ENCODE measurements at places on chromosomes 4 and X. TPM values are rescaled to one million over a fixed set of nuclear protein-coding genes. Genes with fewer than 3 reads are reported as not detected.

Gene SNX12
- 43.8 TPM for total RNA-seq

Gene GPR143
- not detected for total RNA-seq

Gene AR
- total RNA-seq: 0.09 TPM

Gene IL13RA1
- total RNA-seq: 1.1 TPM

Gene NLGN3
- 2.9 TPM for total RNA-seq

Gene GPR119
- not detected for total RNA-seq

Gene BMP3
- not detected for total RNA-seq

Gene CT45A1
- total RNA-seq: not detected

Gene IL2
- total RNA-seq: 24.8 TPM

Gene TMSB15A
- 0.62 TPM for total RNA-seq

GRCh38 chr4:113699772-113700171 is 61.8 kb downstream of the CAMK2D start:
- DNase-seq: no peak
- no peaks in the 10 kb centered on the region for H3K27me3 ChIP-seq
- H3K36me3 ChIP-seq: peaks cover 3% of the 10 kb centered on the region
- H3K4me3 ChIP-seq: no peak overlapping the region

DNA sequence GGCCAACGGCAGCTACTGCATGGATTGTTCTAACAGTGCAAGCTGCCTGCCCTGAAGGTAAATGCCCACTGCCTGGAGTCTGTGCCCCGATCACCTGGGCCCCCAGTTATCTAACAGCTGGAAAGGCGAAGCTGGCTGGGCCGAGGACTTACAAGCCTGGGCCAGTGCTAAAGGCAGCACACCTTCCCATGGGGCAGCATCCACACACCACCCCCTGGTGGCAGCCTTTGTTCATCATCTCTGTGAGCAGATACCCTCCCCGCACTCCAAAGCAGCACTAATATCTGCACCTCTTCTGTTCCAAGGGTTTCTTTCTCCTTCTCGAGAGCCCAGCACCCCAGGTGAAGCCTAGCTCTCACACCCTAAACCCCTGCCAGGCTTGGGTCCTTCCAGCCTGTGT is 7.6 kb downstream of the SLC2A9 start:
- DNase-seq: peak; percentile 69
- no peaks in the 10 kb centered on the region for H3K27me3 ChIP-seq
- H3K36me3 ChIP-seq: no peaks in the 10 kb centered on the region
- peaks cover 21% of the 10 kb centered on the region for H3K4me1 ChIP-seq
- no peak overlapping the region for H3K4me3 ChIP-seq
- H3K27ac ChIP-seq: no peak overlapping the region

DNA sequence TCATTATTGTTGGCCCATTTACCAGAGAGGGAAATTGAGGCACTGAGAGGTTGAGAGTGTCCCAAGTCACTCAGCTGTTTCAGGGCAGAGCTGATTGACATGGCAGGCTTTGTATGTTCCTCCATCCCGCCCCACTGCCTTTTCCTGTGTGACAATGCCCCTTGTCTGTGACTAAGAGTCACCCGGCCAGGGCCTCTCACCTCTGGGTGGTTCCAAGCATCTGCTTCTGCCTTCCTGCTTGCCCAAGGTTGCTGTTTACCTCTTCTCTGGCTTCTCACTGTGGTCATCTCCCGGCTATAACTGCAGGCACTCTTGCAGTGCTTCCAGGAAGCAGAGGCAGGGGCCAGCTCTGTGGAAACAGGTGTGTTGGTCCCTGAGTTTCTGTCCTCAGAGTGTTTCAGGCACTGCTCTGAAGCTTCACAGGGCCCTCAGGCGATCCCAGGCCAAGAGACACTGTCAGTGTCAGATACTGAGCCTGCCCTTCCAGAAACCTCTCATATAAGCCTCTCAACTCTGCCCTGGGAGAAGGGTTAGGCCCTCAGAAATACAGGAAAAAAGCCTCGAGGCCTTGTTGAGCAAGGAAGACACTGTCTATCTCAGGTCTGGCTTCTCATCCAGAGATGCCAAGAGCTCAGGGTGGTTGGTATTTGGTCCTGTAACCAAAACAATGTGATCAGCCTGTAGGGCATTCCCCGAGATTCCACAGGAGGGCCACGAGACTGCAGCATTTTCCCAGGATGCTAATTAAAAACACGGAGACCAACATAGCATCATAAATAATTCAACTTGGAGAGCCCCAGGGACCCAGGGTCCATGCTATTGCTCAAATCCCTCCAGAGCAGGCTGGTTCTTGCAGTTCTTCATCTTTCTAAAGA is 42.0 kb upstream of the PROM1 start:
- peaks cover 2% of the 10 kb centered on the region for H3K36me3 ChIP-seq
- no peak for DNase-seq
- H3K4me3 ChIP-seq: no peak overlapping the region
- H3K4me1 ChIP-seq: peaks cover 28% of the 10 kb centered on the region
- H3K27me3 ChIP-seq: no peaks in the 10 kb centered on the region

DNA sequence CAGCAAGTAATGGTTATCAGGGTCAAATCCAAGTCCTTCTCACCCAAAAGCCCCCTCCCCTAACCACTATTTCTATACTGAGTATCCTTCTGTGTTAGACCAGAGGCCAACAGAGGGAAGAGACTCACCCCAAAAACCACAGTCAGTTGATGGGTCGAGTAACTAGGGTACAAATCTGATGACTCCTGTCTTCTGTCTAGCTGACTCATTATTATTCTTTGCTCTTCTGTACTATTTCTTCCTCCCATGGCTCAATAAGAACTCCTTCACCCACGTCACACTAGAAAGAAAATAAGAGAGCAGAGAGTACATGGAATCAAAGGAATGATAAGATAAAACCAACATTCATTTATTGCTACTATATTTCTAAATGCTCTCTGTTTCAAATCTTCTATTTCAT is 2.0 kb downstream of the RAB40A start:
- no peaks in the 10 kb centered on the region for H3K4me1 ChIP-seq
- H3K4me3 ChIP-seq: no peak overlapping the region
- H3K36me3 ChIP-seq: no peaks in the 10 kb centered on the region
- peaks cover 25% of the 10 kb centered on the region for H3K27me3 ChIP-seq
- H3K27ac ChIP-seq: no peak overlapping the region

DNA sequence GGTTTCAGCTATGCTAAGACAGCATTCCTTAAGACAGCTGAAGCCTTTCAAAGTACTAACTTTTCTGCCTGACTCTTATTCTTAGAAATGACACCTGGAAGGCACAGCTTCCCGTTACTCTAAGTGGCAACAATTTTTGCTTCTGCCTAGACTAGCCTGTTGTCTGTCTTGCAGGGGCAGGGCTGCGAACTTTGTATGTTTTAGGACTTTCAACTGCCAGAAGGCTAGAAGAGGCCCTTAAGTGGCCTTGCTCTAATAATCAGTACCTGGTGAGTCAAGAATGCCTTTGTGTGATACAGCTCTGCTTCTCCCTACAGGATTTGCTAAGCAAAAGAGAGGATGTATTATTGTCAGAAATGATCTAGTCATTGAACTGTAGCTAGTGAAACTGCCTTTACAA is 30.0 kb upstream of the TFDP3 start:
- H3K4me1 ChIP-seq: no peaks in the 10 kb centered on the region
- H3K4me3 ChIP-seq: no peak overlapping the region
- peaks cover 59% of the 10 kb centered on the region for H3K27me3 ChIP-seq
- H3K36me3 ChIP-seq: peaks cover 4% of the 10 kb centered on the region
- H3K27ac ChIP-seq: no peak overlapping the region
- no peak for DNase-seq

- no peaks in the 10 kb centered on the region for H3K4me1 ChIP-seq
- no peaks in the 10 kb centered on the region for H3K36me3 ChIP-seq
- no peak for DNase-seq
- H3K27me3 ChIP-seq: no peaks in the 10 kb centered on the region
These were observed 394.4 kb upstream of the ADGRL3 start for GRCh38 chr4:60805500-60806313.

DNA sequence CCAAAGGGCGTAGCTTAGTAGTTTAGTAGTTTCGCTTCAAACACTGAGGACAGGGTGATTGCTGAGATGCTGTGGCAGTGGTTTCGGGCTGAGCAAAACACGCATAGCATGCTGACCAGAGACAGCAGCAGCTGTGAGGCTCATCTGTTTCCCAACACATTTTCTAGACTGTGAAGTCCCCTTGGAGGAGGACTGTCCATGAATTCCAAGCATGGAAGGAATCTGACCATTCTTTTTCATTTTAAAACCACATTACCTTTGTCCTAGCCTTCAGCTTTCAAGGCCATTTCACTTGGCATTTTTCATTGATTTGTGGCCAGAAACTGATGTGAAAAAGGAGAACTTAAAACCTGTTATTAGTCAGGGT is 240.9 kb downstream of the PALLD start:
- H3K4me1 ChIP-seq: no peaks in the 10 kb centered on the region
- no peak overlapping the region for H3K27ac ChIP-seq
- H3K27me3 ChIP-seq: peaks cover 21% of the 10 kb centered on the region
- DNase-seq: no peak

GRCh38 chrX:140764401-140764919 is 54.9 kb downstream of the LINC00632 start:
- H3K4me3 ChIP-seq: peak overlapping the region; percentile 62
- peaks cover 6% of the 10 kb centered on the region for H3K4me1 ChIP-seq
- peak; percentile 7 for DNase-seq
- no peaks in the 10 kb centered on the region for H3K36me3 ChIP-seq
- no peak overlapping the region for H3K27ac ChIP-seq

DNA sequence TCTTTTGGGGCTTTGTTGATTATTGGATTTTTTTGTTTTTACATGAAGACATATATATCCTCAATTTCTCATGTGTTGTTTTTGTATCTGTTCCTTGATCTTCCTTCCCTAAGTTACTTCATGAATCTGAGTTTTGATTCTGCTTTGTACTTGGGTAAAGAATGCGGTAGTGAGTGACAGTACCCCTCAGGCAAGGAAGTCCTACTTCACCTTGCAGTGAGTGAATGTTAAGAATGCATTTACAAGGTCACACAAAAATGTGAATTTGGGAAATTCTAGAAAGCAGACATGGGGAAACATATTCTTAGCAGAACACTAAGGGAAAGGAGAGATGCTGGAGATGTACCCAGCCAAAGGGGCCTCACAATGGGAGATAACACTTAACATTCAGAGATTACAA is 373.1 kb upstream of the LCORL start:
- H3K27me3 ChIP-seq: peaks cover 6% of the 10 kb centered on the region
- no peak for DNase-seq
- H3K4me1 ChIP-seq: no peaks in the 10 kb centered on the region
- H3K4me3 ChIP-seq: no peak overlapping the region
- H3K36me3 ChIP-seq: no peaks in the 10 kb centered on the region

DNA sequence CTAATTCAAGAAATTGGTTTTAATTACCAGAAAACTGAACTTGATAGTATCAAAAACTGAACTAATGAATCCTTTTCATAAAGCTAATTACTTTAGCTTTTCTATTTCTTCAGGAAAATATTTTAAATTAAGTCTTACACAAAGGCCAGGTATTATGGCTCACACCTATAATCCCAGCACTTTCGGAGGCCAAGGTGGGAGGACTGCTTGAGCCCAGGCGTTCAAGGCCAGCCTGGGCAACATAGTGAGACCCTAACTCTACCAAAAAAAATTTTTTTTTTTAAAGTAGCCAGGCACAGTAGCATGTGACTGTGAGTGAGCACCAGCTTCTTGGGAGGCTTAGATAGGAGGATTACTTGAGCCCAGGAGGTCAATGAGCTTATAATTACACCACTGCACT is 19.1 kb downstream of the CNOT6L start:
- no peak for DNase-seq
- H3K27ac ChIP-seq: peak overlapping the region; percentile 79
- H3K27me3 ChIP-seq: no peaks in the 10 kb centered on the region
- H3K36me3 ChIP-seq: peaks cover 12% of the 10 kb centered on the region
- peaks cover 83% of the 10 kb centered on the region for H3K4me1 ChIP-seq

DNA sequence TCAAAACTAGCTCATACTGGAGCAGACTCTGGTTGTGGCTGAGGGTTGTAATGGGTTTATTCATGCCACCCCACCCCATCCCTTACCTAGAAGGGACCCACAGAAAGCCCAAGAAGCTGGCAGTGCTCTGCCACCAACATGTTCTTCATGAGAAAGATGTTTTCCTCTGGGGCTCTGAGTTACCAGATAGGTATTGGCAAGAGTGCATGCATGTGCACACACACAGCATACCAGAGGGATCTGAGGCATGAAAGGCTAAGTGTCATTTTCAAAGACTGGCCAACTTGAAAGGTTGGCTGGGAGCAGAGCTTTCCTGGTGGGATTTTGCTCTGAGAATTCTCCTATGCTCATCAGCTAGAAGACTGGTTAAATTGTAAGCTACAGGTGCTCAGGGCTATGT is 65.2 kb downstream of the PHOX2B start:
- H3K27me3 ChIP-seq: peaks cover 5% of the 10 kb centered on the region
- no peak overlapping the region for H3K27ac ChIP-seq
- no peaks in the 10 kb centered on the region for H3K36me3 ChIP-seq

DNA sequence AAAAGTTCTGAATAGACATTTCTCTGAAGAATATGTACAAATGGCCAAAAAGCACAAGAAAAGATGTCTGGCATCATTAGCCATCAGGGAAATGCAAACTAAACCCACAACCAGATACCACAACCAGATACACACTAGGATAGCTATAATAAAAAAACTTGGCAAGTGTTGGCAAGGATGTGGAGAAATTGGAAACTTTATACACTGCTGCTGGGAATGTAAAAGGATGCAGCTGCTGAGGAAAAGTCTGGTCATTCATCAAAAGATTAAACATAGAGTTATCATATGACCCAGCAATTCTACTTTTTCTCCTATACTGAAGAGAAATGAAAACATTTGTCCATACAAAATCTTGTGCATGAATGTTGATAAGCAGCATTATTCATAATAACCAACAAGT is 92.3 kb downstream of the UCHL1 start:
- no peak overlapping the region for H3K27ac ChIP-seq
- H3K27me3 ChIP-seq: no peaks in the 10 kb centered on the region
- DNase-seq: no peak
- H3K4me3 ChIP-seq: no peak overlapping the region

DNA sequence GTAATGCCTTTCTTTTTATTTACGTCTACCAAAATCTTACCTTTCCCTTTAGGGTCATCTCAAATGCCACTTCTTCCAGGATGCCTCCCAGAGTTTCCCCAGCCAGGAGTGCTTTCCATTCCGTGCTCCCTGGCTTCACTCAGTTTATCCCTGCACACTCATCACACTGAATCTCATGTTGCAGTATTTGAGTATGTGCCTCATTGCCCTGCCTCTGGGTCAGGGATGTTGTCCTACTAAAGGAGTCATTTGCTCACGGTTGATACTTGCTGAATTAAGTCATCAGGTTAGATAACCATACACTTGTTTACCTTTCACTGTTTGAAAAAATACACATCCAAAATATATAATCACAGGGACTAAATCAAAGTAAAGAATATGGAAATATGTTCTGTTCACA is 356.2 kb upstream of the GATB start:
- peak overlapping the region; percentile 54 for H3K27ac ChIP-seq
- DNase-seq: no peak
- H3K36me3 ChIP-seq: peaks cover 7% of the 10 kb centered on the region
- peaks cover 44% of the 10 kb centered on the region for H3K4me1 ChIP-seq

DNA sequence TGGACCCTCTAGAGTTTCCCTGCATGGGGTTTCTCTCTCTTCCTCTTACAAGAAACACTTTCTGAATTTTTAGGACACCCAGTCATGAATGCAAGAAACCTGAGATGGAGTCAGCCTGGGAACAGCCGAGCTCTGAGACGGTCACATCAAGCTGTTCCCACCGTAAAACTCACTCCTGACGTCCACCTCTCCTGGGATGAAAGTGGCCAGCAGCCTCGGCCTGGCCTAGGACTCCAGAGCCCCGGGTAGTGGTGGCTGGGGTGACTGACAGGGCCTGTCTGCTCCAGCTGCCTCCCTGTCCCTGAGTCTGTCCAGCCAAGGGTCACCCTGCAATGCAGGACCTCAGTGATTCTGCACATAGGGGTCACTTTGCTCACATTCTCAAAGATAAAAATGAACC is 217.8 kb downstream of the SHOX start:
- no peaks in the 10 kb centered on the region for H3K4me1 ChIP-seq
- no peak overlapping the region for H3K27ac ChIP-seq
- no peaks in the 10 kb centered on the region for H3K36me3 ChIP-seq
- DNase-seq: no peak
- peaks cover 8% of the 10 kb centered on the region for H3K27me3 ChIP-seq
